Fibroblast of skin of left biceps (primary cell): ENCODE measurements at places on chromosomes 4 and X.

DNA sequence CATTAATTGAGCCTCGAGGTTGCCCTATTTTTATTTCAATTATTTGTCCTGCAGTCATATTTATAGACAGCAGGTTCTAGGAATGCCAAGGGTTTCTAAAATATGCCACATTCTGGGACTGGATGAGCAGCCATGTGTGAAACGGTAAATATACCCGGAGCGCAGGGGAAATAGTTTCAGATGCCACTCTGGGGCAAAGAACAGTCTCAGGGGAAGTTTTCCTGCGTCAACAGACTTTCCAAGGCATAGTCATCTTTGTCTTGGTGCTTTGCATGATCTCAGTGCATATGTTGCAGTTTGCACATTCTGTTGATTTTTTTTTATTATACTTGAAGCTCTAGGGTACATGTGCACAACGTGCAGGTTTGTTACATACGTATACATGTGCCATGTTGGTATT lies 71.0 kb downstream of the GPAT3 start:
- DNase-seq = no peak

DNA sequence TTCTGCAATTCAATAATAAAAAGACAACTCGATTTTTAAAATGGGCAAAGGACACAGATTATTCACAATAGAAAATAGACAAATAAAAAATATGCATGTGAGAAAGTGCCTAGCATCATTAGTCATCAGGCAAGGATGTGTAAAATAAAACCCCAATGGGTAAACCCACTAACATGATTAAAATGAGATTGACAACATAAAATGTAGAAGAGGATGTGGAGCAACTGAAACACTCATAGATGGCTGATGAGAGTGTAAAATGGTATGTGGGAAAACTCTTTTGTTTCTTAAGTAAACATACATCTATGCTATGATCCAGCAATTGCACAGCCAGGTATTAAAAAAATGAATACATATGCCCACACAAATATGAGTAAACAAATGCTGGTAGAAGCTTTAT lies 177.6 kb downstream of the IQCM start:
- no peak for DNase-seq

DNA sequence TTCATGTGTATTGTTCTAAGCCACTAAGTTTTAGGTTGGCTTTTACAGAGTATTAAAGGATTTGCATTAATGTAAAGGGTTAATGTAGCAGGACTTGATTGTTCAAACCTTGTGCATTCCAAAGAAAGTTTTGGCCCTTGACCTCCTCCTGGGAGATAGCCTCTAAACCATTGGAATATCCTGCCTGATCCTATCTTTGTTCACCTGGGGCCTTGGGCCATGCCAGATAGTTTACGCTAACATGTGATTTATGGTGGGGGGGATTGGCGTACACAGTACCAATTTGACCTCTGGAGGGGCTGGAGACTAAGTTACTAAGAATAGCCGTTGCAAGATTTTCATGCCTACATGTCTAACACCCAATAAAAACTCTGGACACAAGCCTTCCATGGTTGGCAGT lies 1002.7 kb upstream of the PABPC4L start:
- no peak for DNase-seq

GRCh38 chr4:179415847-179416223 lies 1973.6 kb upstream of the AGA start:
- no peak for DNase-seq

DNA sequence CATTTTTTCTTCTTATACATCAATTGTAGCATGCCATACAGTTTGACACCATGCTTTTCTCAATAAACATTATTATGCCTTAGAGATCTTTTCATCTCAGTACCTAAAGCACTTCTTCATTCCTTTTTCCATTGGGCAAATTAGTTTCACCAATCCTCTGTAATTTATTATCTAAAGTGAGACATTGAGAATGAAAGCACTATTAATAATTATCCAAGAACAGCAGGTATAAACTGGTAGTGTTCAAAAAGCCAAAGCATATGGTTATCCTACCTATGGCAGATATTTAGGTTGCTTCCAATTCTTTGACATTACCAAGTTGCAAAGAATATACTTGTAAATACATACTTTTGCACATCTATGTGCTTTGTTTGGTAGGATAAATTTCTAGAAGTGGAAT lies 15.6 kb downstream of the LAMTOR3 start:
- no peak for DNase-seq

DNA sequence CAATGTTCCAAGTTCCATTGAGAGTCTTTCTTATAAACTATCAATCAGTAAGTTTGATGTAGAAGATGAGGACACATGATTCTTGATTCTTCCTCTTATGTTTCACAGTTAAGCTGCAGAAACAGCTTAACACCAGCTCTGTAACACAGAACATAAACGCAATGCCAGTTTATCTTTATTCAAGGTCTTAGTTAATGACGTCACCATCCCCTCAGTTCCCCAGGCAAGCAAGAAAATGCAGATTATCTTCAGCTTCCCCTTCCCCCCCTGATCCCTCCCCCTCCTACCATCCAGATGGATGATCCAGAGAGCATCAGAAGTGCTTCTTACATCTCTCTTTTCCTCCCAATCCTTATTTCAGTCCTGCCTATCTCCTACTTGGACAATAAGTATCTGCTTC lies 4.4 kb upstream of the SH3RF1 start:
- DNase-seq = no peak

DNA sequence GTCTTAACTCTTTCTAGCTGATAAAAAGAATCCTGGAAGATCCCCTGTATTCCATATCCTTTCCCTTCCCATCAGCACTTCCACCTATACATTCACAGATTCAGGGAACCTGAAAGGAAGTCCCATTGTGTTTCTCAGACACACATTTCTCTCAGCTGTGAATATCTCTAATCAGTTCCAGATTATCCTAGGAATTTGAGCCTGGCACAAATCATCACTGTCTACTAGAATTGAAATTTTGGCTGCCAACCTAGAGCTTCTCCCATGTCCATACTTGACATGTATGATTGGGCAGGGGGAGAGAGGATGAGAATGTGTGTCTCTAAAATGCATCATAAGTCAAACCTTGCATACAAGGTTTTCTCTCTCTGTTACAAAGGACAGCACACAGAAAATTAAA lies 53.1 kb downstream of the NDST3 start:
- no peak for DNase-seq
